ENCODE measurements at places on chromosomes 5 and 9.

- DNase-seq, result no peak
Measured at GRCh38 chr5:75260708-75261107, 24.0 kb upstream of the ANKRD31 start.

GRCh38 chr9:90515510-90515909 is 127.1 kb downstream of the DIRAS2 start:
- no peak for DNase-seq

DNA sequence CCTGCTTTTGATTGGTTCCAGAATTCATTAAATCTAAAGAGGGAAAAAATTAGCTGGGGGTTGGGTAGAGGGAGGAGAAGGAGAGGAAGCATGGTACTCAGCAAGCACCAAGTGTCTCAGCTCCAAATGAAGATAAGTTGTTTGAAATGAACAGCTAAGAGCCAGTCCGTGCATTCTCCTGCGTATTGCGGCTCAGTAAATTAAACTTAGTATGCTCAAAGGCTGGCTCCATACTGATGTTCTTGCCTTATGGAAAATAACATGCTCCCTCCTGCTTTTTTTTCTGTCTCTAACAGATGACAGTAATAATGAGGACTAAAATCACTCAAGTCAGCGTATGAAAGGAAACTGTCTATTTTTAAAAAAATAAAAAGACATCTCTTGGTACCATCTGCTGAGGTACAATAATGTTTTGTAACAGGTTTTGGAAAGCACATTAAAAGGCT is 161.0 kb downstream of the SPATA31D1 start:
- no peak for DNase-seq

GRCh38 chr9:91211919-91212318 is 149.8 kb downstream of the AUH start:
- no peak for DNase-seq

DNA sequence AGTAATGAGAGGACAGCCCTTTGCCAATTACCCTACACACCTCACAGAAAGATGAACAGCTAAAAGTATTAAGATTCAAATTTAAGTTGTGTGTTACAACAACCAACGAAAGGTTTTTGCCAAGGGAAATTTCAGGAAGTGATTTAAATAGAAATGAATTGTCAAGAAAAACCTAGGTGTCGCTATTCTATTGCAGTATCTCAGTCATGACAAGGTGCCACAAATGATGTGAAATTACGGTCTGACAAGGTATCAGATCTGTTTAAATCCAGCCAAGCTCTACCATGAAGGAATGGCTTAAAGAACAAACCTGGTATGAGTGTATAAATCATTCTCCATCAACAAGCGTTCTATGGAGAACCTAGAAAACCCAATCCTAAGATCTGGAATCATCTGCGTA is 189.7 kb downstream of the ATPSCKMT start:
- DNase-seq, result peak; percentile 44
